ENCODE measurements at places on chromosomes 2 and 18.

DNA sequence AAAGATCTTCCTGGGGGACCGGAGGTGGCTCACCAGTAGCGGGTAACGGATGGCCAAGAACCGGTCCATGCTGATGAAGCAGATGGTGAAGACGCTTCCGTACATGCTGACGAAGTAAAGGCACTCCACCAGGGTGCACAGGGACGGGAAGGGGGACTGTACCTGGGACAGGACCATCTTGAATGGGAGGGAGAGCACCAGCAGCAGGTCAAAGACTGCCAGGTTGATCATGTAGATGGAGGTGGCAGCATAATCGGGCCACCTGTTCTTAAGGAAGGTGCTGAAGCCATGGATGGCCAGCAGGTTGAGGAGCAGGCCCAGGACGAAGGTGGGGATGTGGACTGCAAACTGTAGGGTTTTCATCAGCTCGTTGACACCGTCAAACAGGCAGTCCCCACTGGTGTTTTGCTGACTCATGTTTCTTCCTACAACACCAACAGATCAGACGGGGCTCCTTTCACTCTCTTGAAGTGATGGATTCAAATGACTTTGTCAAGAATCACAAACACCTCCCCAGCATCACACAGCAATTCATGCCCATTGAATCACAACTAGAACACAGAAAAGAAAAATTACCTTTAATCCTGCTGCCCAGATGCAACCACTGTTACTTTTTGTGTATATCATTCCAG, 14.4 kb downstream of the GPR55 start:
- no peak for DNase-seq

GRCh38 chr2:37471994-37472393, 127.6 kb downstream of the QPCT start:
- DNase-seq: no peak

DNA sequence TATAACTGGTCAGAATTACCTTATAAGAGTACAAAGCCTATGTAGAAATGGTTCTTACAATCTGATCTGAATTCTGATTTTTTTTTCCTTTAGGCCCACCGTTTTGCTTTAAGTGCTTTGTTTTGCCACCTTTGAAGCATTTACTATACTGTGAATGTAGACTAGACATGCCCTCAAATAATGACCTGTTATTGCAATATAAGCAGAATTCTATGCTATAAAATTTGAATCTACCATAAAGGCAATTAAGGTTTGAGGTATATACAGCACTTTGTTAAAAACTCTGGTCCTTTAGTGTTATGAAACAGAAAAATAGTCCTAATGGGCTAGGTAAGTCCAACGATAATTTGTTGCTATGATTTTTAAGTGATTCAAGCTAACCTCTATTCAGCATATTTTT, 86.6 kb upstream of the NOSTRIN start:
- no peak for DNase-seq

- no peak for DNase-seq
Measured at GRCh38 chr2:96809951-96810782, 5.9 kb upstream of the CNNM3 start.

DNA sequence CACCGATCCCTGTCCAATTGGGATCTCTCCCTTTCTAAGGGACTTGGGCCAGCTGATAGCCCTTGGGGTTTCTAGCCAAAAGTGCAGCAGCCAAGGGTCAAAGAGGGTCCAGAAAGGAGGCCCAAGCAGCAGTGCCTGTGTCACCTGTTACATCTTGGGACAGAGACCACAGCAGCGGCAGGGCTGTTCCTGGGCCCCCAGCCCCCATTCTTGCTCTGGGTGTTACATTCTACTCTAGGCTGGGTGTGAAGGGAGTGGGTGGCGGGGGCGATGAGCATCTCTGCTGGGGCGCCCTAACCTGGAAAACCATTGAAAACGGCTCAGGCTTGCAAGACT, 1.2 kb downstream of the PAX3 start:
- no peak for DNase-seq

DNA sequence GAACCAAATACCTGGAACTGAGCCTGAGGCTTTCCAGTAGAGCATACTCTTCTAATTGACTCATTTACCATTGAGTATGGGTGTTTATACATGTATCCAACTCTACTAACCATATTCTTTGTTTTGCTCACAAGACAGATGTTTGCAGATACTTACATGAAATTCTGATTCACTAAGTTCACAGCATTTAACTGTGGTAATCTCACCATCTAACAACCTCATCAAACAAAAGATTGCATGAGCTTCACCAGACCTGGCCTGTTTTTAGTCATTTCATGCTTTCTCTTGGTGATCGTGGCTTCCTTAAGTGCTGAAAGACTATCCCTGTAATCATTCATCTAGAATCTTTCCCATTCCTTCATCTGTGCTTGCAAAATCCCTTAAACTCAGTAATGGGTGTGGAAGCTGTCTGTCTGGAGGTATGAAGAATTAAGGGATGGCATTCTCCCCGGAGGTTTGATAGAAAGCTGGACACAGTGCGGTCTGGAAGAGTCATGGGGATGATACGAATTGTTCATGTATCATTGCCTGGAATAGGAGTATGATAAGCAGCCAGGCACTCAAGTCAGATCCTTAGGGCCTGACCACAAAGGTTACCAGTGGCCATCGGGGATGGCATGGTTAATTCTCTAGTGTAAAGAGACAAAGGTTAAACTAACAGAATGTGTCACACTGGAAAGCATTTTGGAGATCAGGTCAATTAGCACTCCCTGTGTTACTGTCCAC, 42.0 kb upstream of the IL1R1 start:
- DNase-seq: no peak

GRCh38 chr18:6374340-6374739, 40.4 kb downstream of the L3MBTL4 start:
- no peak for DNase-seq

GRCh38 chr2:88172882-88173281, 2.7 kb downstream of the THNSL2 start:
- no peak for DNase-seq

- no peak for DNase-seq
Measured at GRCh38 chr2:71727562-71727961, 274.2 kb downstream of the DYSF start.

DNA sequence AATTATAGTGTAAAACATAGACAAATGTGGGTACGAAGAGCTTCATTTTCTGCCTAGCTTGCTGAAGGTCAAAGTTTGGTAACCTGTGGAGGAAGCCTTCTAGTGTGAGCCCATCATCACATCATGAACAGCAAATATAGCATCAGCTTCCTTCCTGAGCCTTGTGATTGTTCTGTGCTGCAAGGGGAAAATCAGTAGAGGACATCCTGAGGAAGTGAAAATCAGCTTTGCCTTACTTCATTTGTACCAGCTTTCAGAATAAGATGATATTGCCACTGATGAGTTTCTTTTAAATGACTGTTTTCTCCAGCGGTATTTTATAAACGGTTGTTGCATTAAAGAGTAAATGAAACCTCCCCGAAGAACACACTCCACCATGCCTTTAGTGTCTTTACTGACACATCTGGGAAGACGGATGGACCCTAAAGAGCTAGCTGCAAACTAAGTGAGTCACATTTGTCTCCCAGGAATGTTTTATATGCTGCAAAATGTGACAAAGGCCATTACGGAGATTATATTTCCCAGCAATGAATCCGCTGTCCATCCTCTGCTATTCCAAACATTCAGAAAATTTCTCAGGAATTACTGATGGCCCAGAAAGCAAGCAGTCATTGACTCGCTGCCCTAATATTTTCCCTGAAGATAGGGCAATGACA, 1272.8 kb downstream of the SUCLG1 start:
- DNase-seq: no peak

DNA sequence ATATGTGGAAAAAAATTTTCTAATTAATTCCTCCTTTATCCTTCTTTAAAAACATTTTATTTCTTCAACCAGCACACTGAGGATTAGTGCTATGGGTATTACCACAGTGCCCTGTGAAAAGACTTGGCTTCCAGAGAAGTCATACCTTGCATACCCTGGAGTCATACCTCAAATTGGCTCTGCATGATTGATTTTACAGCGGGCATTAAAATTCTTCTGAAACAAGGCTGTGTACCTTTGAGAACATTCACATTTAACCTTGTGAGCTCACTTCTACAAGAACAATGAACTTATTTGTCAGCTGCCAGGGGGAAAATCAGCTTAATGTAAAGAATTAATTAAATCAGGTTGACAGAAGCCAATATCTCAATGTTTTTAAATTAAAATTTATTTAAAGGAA, 44.6 kb downstream of the SLC35F5 start:
- DNase-seq: no peak

DNA sequence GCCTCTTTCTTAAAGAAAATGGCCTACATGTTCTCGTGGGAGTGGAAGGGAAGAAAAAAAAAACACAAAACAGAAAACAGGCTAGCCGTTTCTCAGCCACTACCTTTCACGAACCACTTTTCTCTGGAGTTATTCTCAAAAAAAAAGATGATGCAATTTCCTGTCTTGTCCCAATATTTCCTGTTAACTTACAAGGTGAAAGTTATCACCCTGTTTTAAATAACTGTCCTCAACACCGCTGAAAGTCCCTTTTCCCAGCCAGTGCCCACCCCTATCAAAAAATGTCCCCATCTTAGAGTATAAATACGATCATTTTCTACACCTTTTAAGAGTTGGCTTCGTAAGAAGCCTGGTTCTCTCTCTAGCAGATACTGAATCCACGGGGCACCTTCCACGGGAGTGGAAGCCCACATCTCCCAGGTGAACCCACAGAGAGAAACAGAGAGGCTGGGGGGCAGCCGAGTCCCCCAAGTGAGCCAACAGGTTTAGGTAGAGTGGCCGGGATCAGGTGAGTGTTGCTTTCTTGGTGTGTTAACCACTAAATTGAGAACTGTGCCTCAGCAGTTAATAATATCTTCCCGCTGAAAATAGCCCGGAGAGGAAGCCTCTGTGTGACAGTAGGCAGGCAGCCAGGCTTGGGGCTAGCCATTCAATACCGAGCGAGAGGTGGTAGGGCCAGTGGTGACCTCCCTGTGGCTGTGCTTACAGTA, 15.9 kb downstream of the SMAD7 start:
- no peak for DNase-seq

DNA sequence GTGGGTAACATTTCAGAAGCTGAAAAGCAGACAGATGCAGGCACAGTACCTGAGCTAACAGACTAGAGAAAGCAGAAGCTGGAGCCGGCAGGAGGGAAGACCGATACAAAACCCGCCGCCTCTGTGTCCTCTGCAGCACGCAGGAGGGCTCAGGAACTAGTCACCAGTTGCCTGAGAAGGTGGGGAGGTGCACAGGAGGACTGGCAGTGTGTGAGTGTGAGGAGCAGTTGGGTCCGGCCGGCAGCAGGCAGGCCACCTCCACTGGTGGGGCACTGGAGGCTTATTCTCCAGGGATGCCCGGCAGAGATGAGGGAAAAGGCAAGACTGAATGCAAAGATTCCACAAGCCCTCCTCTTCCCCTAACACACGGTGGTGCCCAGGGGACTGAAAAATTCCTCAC, 18.2 kb downstream of the ERCC3 start:
- DNase-seq: no peak

DNA sequence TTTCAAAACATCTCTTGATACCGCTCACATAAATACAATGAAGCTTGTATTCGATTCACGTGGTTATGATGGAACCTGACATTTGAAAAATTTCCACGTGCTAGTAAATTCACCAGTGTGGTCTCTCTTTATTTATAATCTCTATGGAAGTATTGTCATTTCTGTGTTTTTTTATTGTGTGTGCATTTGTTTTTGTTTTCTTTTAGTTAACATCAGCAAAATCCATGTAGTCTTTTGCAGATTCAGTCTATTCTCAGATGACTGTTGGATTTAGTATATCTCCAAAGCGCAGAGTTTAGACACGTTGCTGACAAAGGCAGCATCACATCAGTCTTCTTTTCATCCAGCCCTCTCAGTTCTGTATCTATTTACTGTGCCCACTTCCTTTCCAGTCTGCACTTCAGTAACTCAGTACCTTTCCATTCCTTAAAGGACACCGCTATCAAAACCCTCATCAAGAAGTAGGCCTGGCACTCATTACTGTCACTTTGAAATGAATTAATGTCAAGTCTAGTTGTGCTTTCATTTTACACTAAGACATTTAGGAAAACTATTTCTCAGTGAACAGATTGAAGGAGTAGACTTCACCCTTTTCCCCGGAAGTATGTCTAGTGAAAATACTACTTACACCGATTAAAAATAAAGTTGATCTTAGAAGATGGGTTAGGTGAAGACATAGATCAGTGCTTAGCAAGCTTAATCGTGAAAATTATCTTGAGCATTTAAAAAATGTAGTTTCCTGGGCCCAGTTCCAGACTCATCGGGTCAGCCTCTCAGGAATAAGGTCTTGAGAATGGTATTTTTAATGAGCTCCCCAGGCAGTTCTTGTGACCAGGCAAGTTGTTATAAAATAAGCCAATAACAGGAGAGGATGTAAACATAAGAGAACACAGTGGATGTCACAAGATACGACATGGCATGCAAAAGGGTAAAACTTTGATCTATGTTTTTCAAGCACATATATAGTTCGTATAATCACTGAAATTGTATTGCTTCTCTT, 506.8 kb upstream of the ZEB2 start:
- no peak for DNase-seq

DNA sequence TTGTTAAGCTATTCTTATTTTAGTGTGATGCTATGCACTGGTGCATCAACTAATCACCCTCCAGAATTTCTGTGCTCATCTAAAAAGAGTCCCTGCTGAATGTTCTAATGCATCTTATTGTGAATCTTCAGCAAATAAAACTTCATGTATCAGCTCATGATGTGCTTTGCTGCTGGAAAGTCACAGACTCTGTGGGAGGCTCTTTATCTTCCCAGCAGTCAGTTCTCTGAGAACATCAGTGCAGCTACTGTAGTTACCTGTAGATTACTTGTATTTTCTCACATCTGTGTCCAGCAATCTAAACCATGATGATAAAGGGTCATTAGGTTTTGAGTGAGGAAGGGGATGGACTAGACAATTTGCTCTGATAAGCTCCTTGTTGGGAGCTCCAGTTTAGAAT, 141.6 kb upstream of the SP3 start:
- DNase-seq: no peak

DNA sequence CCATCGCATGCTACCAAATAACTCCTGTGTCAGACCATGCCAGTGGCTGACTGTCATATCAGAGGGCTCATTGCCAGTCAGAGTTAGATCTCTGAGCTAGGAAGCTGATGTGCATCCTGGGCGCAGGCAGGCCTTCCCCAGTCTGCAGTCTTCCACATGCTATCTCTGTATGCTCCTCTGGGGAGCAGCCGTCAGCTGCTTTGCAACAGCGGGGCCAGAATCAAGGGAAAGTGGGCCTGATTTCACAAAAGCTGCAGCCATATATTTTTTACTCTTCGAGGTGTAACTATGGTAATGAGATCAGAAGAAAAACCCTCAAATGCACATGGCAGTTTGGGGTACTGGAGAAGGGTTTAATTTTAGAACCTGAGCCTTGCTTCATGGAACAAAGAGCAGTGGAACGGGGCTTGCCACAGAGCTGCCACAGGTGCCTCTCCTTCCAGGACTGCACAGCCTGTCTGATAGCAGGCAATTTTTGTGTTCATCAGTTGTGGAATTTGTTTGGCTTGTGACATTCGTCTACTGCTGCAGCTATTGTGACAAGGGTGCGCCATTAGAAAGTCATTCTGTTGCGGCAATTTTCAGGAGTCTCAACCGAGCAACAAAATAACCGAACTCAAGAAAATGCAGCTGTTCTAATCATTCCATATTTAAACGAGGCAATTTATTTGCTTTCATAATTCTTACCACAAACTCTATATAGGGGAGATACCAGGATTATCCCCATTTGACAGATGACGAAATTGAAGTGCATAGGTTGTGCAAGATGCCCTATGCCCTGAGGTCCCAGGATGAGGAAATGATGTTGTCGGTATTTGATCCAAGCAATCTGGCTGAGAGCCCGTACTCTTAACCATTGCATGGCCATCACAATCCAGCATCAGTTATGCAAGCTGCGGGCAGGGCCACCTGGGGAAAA, 109.6 kb upstream of the CYRIA start:
- no peak for DNase-seq

Data from stimulated activated CD8-positive, alpha-beta memory T cell treated with anti-CD3 and anti-CD28 coated beads, Interleukin-2, amount 100 ng/mL, for 48 hours (primary cell).